ENCODE measurements at places on chromosomes 12 and 14.

- DNase-seq, result no peak
Observed at GRCh38 chr12:79691511-79692248, 916 bp upstream of the PAWR start.

- no peak for DNase-seq
Observed at GRCh38 chr14:91545204-91545603, 35.1 kb upstream of the PPP4R3A start.

GRCh38 chr14:52342849-52343596, 28.9 kb downstream of the PTGER2 start:
- DNase-seq, result no peak

- no peak for DNase-seq
Observed at GRCh38 chr12:115452751-115453281, 768.8 kb upstream of the TBX3 start.

- DNase-seq, result peak; percentile 14
Observed at GRCh38 chr12:29149691-29150281, 708 bp downstream of the FAR2 start.

DNA sequence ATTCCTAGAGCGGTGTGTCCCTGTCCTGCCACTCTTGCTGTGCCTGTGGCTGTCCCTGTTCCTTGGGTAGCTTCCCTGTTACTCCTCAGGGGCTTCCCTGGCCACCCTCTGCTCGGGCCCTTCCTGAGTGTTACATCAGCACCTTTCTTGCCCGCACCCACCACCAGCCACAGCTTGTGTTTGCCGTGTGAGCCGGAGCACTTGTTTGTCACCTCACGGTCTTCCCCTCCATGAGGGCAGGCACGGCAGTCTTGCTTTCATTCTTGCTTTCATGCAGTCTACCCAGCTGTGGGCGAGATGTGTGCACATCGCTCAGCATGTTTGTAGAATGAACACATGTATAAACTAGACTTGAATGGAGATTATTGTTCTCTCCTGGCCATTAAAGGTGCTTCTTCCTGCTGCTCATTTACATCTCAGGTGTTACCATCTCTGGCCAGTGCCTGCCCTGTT, 42.0 kb downstream of the TRAF3 start:
- peak; percentile 75 for DNase-seq

DNA sequence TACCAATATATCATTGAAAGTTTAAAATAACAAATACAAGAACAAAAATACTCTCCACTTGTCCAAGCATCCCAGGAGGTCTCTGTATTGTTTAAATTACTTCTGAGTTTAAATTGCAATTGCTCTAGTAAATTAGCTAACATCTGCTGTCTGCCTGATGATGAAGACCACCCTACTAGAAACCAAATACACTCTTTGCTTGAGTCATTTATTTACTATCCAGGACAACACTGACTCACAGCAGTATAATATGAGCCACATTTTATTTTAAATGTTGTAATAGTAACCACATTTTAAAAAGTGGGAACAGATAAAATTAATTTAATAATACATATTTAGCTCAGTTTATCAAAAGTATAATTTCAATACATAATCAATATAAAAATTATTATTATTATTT, 62.9 kb upstream of the EEA1 start:
- DNase-seq, result no peak

DNA sequence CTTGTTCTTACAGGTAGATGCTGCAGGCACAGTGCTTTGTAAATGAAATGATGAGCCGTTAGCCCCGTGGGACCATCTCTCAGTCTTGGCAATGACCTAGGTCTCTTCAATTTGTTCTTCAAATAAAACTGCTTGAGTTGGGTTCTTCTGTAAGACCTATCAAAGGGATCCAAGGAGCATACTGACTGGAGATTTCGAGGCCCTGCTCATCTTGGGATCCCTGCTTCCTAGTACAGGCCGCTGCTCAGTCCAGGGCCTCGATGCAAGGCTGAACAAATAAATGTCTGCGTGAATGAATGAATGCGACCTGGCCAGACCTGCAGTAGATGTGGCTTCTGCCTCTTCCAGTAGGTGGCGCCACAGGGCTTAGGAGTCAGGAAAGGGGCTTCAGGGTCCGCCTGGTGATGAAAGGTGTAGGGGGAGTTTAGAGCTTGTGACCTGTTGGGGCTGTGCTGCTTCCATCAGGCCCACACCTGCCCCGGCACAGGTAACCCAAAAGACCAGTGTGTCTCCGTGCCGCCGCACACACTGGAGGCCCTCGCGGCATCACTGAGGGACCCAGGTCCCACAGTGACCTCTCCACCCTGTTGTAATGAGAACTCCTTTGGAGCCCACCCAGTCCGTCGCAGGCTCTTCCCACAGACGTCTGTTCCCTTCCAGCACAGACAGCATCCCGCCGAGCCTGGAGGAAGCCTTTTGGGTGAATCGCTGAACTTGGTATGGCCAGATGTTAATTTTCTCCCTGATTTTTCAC, 4.4 kb downstream of the CACNA1C start:
- DNase-seq, result no peak

GRCh38 chr12:6167327-6168280, 32.6 kb upstream of the CD9 start:
- peak; percentile 61 for DNase-seq

- no peak for DNase-seq
Observed at GRCh38 chr12:91690531-91690930, 455.1 kb downstream of the BTG1 start.

DNA sequence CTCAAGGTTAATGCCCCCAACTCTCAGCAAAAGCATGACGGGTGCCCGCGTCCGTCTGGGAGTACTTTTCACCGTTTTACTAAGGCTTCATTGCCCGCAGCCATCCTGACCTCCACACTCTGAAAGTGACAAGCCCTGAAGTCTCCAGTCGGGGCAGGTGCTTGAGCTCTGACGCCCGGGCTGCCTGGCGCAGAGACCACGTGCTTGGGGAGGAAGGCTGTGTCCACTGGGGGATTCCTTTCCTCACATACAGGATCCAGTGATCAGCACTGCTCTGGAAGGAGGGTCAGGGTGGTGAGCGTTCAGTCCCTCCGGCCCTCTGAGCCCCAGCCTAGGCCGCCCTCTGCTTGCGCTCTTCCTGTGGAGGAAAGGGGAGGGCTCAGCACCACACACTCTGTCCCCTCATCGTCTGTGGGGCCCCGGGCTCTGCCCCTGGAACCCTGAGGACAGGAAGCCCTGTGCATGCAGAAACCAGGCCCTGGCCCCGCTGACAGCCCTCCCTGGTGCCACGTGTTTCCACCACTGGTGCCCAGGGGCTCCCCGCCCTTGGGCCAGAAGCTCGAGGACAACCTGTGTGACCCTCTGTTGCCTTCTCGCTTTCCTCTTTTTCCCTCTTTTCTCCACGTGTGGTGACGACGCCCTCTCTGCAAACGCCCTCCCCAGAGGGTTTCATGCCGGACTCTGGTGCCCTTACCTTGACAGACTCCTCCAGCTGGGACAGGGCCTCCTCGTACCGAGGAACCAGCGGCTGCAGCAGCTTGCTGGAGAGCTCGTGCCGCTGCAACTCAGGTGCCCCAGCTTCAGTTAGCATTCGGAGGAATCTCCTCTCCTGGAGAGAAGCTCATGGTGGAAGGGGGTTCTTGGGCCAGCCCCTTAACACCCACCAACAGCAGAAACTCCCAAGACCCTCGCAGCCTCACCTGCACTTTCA, 4.9 kb downstream of the DDX51 start:
- no peak for DNase-seq

DNA sequence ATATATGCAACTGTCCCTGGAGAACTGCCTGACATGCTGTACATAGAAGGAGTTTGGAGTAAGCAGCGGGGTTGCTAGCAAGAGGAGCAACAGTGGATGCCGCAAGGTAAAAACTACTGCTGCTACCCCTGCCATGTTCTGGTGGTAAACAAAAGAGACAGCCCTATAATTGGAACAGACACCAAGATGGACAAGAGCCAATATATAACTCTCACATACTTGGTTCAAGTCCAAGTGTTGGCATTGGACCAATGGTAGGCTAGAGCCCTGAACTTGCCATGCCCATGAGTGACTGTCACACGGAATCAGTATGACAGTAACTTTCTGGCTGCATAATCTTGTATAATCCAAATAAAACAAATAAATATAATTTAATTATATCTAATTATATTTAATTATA, 13.7 kb downstream of the ATXN7L3B start:
- no peak for DNase-seq

DNA sequence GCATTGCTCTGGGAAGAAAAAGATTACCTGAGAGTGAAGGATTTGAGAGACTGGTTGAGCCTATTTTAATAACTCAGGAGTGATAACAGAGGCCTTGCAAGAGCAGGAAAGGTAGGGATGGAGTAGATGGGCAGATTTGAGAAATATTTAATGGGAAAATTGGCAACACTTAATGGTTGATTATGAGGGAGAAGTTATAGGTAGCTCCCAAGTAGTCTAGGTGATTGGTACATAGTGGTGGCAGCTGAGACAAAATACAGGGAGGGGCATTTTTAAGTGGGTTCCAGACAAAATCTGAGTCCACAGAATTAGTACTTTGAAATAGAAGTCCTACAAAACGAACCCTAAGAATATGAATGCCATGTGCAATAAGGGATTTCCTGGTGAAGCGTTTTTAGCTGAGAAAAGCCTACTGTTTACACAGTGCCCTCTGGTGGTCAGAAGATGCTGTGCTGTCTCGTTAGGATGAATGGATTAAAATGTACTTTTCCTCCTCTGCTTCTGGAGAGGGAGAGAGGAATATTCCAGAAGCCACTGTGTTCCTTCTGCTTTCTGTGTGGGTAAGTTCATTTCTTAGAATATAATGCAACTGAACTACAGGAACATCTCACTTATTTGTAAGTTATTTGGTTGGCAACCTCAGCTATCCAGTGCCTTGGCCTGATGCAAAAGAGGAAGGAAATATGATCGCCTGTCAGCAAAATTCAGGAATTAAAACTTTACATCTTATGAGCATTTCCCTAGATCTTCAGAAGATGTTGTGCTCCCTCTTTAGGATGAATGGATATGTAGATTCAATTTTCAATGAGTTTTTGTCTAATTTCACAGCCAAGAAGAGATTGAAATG, 6.5 kb downstream of the ZBTB1 start:
- no peak for DNase-seq

GRCh38 chr14:101814934-101815333, 53.4 kb downstream of the PPP2R5C start:
- no peak for DNase-seq

DNA sequence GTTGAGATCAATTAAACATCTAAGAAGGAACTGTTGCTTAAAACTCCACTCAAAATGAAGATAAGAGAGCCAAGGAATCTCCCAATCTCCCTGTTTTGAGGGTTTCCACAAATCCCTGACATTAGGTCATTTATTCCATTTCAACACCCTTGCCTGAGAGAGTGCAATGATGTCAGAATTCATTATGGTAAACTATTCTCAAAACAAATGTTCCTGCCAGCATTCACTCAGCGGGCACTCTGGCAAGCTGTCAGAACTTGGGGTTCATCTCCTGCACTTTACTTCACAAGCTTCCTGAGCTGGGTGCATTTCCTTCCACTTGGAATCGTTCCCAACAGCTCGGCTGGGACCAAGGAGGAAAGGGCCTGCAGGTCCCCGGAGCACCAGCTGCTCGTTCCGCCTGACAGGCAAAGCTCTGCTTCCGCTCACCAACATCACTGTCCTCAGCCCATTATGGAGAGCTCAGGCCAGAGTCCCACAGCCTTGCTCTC, 117.8 kb downstream of the TTC7B start:
- DNase-seq, result no peak

DNA sequence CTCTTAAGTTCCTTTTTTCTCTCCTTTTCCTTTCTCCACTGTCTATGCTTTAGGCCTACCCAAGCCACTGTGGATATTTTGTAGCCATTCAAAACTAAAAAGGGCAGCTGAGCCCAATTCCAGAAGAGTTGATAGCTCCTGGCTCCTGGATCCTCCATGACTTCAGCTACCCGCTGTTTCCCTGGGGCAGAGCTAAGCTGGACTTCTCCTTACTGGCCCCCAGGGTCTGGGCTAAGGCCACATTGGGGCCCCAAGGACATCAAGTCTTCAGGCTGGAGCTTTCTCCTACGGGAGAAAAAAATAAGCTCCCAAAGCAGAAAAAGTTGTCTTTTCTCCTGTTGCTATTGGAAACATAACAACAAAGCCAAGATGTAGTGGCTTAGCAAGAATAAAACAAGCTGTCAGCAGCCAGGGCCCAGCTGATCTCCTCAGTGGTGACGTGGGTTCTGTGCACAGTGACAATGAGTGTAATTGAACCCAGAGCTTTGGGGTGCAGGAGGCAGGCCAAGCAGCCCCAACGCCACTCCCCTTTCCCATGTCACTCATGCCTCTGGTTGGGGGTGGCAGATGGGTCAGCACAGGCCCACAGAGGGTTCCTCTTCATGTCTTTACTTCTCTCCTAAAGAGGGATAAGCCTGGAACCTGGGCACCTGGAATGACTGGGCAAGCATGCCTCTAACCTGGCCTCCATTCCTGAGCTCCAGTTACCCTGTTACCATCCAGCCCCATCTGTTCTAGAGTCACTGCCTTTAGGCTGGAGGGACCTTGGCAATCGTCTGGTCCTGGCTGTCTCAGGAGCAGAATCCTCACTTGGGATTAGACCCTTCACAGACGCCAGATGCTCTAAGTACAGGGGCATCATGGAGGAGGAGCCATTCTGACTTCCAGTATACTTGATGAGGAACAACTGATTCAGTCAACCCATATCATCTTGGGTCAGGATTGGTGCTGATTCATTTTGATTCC, 171.2 kb downstream of the ZFP36L1 start:
- no peak for DNase-seq

DNA sequence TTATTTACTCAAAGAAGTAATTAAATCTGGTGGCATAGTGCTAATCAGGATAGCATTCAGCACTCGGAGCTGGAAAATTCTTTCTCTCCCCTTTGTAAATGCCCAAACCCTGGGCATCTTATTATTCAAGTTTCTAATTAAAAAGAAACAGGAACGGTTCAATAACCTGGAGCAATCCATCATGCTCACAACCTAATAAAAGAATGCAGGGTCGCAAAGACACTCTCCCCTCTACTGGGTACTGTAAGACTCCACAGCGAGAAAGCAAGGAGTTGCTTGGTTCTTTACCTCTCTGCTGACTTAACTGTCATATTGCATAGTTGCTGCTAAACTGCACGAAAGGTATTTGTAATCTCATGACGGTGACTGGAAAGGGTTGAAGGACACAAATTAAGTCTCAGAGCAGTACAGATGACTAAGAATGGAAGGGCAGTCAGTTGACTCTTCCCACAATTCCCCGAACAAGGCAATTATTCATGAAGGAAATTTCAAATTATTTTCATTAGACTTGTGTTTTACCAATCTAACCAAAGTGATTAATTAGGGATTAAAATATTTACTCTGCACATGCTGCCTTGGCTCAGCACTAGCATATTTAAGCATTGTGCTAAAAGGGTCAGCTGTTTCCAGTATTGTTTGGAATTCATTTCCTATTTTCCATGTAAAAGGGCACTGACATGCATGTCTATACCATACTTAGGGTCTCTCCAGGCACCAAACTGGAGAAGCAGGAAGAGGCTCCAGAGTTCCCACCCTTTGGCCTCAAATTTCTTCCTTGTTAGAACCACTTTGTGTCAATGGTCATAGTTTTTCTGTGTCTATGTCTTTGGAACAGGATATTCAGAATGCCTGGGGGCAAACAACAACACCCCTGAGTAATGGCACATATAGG, 182.2 kb downstream of the EXOC5 start:
- no peak for DNase-seq

GRCh38 chr14:53550776-53551175, 397.7 kb upstream of the DDHD1 start:
- no peak for DNase-seq

- peak; percentile 66 for DNase-seq
Observed at GRCh38 chr14:104689109-104689880, at the start of gene INF2. TSS of gene INF2 (plus strand) at chr14:104689618. CDS start at chr14:104701366, 11,748 bp downstream.

All from GM06990 (cell line).